ENCODE measurements at places on chromosomes 4 and X.

- no peaks in the 10 kb centered on the region for H3K4me1 ChIP-seq
- no peaks in the 10 kb centered on the region for H3K27me3 ChIP-seq
- H3K27ac ChIP-seq: no peak overlapping the region
- no peak for DNase-seq
- no peaks in the 10 kb centered on the region for H3K36me3 ChIP-seq
Observed at GRCh38 chr4:5300283-5300682, 249.0 kb downstream of the STK32B start.

GRCh38 chr4:26030780-26031179 is 116.8 kb downstream of the SMIM20 start:
- no peaks in the 10 kb centered on the region for H3K4me1 ChIP-seq
- no peaks in the 10 kb centered on the region for H3K36me3 ChIP-seq
- H3K27ac ChIP-seq: no peak overlapping the region
- H3K4me3 ChIP-seq: no peak overlapping the region
- DNase-seq: no peak

GRCh38 chr4:173367285-173367684 is 3.5 kb upstream of the SAP30 start:
- H3K27me3 ChIP-seq: no peaks in the 10 kb centered on the region
- no peak overlapping the region for H3K27ac ChIP-seq
- DNase-seq: peak; percentile 42
- no peaks in the 10 kb centered on the region for H3K36me3 ChIP-seq

DNA sequence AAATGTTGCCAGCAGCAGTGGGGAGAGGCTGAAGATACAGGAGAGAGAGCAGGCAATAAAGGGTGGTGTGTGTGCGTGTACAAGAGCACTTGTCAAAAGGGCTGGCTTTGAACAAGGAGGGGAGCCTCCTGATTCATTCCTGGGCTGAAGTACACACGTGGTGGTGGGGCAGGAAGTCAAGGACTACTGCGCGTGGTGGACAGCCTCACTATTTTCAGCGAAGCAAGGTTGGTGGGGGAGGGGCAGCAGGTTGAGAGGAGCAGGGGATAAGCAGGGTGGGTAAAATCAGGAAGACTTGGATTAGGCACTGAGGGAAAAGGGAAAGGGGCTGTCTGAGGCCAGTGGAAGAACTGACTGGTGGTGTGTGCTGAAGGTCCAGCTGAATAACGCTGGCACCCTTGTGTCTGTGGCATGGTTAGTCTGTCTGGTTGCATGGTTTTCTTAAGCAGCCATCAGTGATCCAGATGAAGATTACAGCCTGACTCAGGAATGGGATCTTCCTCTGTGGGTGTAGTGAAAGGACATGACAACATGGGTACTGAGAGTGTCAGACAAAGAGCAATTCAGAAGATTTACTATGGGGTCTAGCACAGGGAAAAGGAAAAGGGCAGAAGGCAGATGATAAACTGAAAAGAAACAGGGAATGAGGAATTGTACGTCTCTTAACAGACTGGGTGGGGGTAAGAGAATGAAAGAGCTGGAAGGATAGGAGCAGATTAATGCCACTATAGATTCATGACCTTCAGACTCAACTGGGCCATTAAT is 149.8 kb downstream of the CHM start:
- no peak overlapping the region for H3K27ac ChIP-seq
- peaks cover 2% of the 10 kb centered on the region for H3K36me3 ChIP-seq
- DNase-seq: no peak

DNA sequence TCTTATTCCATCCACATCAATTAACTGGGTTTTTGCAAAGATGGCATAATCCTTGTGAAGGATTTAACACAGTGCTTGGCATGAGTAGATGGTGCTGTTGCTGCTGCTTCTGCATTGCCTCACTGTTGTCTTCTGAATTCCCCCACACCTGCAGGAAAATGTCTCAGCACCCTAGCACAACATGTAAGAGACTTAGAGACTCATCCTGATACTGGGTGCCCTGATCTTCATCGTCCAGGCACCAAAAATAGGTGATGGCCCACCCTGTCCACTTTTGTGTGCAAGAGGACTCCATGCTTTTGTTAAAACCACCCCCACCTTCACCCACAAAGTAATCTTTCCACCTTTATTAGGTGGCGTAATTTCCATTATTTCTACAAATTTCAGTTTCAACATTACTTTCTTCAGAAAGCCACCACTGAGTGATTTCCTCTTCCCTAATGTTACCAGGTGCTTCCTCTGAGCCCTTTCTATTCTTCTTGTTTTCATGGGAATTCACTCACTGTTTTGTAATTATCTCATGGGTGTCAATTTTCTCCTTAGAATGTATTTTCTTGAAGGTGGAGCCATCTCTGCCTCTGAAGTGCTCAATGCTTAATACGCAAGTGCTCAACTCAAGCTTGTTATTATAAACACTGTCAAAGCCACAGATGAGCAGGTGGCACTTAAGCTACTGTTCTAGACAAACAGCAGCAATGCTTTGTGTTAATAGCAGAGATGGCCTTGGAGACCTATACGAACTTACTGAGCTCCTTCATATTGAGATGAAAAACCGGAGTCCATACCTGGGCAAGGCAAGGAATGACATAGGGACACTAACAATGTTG is 89.5 kb downstream of the HS3ST1 start:
- H3K36me3 ChIP-seq: no peaks in the 10 kb centered on the region
- H3K27me3 ChIP-seq: no peaks in the 10 kb centered on the region
- peaks cover 3% of the 10 kb centered on the region for H3K4me1 ChIP-seq
- DNase-seq: peak; percentile 17
- no peak overlapping the region for H3K27ac ChIP-seq

DNA sequence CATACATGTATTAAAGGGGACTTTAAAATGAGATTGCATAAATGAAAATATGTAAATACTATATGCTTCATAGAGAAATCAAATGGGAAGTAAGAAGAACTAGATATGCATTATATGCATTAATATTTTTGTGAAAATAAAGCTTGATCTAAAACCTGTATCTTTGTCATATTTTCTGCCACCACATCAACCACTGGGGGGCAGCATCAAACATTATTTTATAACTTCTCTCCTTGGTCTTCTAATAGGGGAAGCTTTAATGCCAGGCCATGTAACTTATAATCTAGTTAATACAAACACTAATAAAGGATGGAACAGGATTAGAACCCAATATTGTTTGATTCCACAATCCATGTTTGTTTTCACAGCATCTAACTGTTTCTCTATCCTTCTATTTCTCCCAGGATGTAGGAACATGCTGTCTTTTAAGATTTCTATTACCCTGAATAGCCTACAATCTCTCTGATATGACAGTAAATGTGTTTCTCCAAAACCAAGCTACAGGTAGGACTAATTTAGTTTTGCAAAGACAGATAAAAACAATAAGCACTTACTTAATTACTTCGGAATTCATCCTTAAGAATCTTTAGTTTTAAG is 10.0 kb downstream of the QRFPR start:
- peaks cover 7% of the 10 kb centered on the region for H3K27me3 ChIP-seq
- H3K4me3 ChIP-seq: no peak overlapping the region
- no peak overlapping the region for H3K27ac ChIP-seq
- no peaks in the 10 kb centered on the region for H3K36me3 ChIP-seq
- H3K4me1 ChIP-seq: no peaks in the 10 kb centered on the region

- H3K4me3 ChIP-seq: no peak overlapping the region
- H3K4me1 ChIP-seq: no peaks in the 10 kb centered on the region
- no peaks in the 10 kb centered on the region for H3K27me3 ChIP-seq
Observed at GRCh38 chr4:84924434-84924833, 42.1 kb downstream of the WDFY3 start.

- H3K4me1 ChIP-seq: peaks cover 13% of the 10 kb centered on the region
- H3K36me3 ChIP-seq: no peaks in the 10 kb centered on the region
- H3K4me3 ChIP-seq: no peak overlapping the region
- peaks cover 39% of the 10 kb centered on the region for H3K27me3 ChIP-seq
Observed at GRCh38 chrX:86149119-86149518, 868 bp downstream of the DACH2 start.

- no peak overlapping the region for H3K27ac ChIP-seq
- no peaks in the 10 kb centered on the region for H3K36me3 ChIP-seq
- no peak overlapping the region for H3K4me3 ChIP-seq
- DNase-seq: no peak
- peaks cover 23% of the 10 kb centered on the region for H3K27me3 ChIP-seq
Observed at GRCh38 chr4:148436512-148436911, 5.7 kb downstream of the NR3C2 start.

DNA sequence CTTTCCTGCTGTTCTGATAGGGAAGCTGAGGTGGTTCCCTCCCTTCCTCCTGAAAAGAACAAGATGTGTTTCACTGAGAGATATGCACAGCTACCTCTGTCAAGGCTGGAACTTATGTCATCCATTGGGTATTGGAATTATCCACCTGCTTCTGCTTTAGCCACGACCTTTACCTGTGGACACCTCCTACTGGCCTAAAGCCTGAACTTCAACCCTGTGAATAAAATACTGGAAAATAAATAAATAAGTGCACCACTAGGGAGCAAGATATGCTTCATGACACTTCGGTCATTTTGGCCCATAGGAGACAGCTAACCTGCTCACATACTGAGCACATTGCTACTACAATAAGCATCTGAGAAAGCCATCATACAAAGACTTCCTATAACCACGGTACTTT is 419.9 kb upstream of the NWD2 start:
- no peaks in the 10 kb centered on the region for H3K4me1 ChIP-seq
- no peak overlapping the region for H3K27ac ChIP-seq
- no peak for DNase-seq

- H3K4me3 ChIP-seq: no peak overlapping the region
- H3K36me3 ChIP-seq: no peaks in the 10 kb centered on the region
- no peak overlapping the region for H3K27ac ChIP-seq
- no peaks in the 10 kb centered on the region for H3K27me3 ChIP-seq
- H3K4me1 ChIP-seq: no peaks in the 10 kb centered on the region
Observed at GRCh38 chrX:49960061-49960460, 37.7 kb downstream of the CLCN5 start.

All from common myeloid progenitor, CD34-positive (primary cell).